Activated naive CD4-positive, alpha-beta T cell treated with Interleukin-2 at 50 U/mL for 16 hours (primary cell): ENCODE measurements at places on chromosomes 11 and 22.

DNA sequence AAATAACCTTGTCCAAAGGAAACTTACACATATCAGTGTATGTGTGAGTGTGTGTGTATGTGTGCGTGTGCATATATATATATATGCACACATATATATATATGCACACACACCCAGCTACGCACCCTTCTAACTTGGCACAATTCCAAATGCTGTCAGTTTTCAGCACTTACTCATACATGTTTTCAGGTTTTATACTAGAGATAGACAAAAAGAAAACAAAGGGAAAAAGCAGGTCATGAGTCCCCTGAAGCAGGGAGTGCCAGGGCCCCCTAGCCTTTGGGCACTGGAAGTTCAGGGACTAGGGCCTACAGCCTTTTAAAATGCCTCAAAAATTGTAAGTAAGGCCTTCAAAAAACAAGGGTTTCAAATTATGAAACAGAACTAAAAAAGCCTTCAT is 265.4 kb downstream of the CADM1 start:
- DNase-seq = no peak

- DNase-seq = no peak
Measured at GRCh38 chr11:115290893-115291292, 213.3 kb downstream of the CADM1 start.

DNA sequence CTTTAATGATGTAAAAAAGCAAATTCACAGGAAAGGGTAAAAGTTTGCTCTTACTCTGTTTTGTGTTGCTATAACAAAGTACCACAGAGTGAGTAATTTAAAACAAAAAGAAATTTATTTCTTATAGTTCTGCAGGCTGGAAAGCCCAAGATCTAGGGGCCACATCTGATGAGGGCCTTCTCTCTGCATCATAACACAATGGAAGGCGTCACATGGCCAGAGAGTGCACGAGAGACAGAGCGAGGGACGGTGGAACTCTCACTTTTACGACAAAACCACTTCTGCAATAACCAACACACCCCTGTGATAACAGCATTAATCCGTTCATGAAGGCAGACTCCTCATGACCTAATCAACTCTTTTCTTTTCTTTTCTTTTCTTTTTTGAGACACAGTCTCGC is 31.1 kb downstream of the CD6 start:
- DNase-seq = no peak

- no peak for DNase-seq
Measured at GRCh38 chr11:14773755-14774154, 118.3 kb downstream of the CYP2R1 start.

GRCh38 chr11:114571712-114572111 is 12.0 kb upstream of the NXPE1 start:
- no peak for DNase-seq

GRCh38 chr11:73192272-73192671 is 25.8 kb upstream of the P2RY2 start:
- no peak for DNase-seq

DNA sequence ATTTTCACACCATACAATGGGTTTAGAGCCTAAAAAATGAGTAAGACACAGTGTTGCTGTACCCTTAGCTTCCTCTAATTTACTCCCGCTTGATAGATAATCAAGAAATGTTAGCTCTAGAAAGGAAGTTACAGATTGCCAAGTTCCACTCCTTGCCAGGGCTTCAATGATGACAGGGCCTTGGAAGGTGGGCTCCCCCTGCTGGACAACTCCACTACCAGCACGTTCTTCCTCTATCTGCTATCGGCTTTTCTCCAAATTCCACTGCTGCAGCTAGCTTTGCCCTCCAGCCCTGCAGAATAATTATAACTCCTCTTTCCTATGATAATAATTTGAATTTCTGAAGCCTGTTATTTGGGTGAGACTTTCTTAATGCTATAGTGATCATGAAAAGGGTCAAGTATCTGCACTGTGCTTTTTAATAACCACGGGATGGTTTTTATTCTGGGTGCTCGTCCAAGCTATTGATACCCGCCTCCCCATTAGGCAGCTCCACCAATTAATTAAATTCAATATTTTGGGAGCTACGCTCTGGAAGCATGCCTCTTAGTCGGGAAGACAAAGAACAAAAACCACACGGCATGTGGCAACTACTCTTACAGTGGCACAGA is 9.0 kb downstream of the SYN3 start:
- peak; percentile 51 for DNase-seq
